Endothelial cell of umbilical vein (primary cell): ENCODE measurements at places on chromosomes 7 and 10.

GRCh38 chr10:18404530-18404929, 246.9 kb downstream of the NSUN6 start:
- DNase-seq = no peak

GRCh38 chr10:62514079-62514693, 140.0 kb downstream of the ZNF365 start:
- DNase-seq = no peak

GRCh38 chr10:51903675-51904074, 204.3 kb upstream of the CSTF2T start:
- no peak for DNase-seq

- DNase-seq = no peak
These were observed 533.8 kb downstream of the GALNT17 start for GRCh38 chr7:71665716-71666115.

DNA sequence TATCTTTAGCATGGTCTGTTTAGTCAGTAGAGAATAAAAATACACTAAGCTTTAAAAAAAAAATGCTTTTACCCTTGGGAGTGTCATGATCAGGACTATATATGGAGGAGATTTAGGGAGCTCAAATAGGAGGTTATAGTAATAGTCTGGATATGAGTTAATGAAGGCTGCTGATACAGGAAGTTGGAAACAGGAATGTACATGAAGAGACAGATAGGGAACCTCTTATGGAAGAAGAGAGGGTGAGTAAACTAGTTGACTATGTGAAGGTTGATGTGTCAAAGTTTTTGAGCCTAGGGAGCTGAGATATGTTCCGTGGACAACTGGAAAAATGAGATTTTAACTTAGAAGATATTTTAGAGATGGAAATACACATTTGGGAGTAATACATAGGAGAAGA, 472.0 kb upstream of the FZD8 start:
- no peak for DNase-seq

GRCh38 chr10:28681928-28682750, 4.8 kb downstream of the BAMBI start:
- no peak for DNase-seq
